ENCODE measurements at places on chromosomes 2 and 18.

DNA sequence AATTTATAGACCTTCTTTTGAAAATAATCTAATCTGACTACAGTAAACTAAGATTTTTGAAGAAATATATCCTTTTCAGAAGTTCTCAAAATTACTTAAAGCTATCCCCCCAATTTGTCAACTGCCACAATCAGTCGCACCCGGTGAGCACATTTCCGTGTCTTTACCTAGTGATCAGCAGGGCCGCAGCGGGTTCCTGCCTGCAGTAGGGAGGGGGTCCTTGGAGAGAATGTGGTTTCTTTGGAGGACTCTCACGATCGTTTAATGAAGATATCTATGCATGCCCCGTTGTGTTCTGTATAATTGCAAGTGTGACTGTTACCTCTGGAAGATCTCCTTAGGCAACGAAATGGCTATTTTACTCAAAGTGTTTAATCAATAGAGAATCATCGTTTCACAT, 251.9 kb upstream of the RAB12 start:
- no peak for DNase-seq

DNA sequence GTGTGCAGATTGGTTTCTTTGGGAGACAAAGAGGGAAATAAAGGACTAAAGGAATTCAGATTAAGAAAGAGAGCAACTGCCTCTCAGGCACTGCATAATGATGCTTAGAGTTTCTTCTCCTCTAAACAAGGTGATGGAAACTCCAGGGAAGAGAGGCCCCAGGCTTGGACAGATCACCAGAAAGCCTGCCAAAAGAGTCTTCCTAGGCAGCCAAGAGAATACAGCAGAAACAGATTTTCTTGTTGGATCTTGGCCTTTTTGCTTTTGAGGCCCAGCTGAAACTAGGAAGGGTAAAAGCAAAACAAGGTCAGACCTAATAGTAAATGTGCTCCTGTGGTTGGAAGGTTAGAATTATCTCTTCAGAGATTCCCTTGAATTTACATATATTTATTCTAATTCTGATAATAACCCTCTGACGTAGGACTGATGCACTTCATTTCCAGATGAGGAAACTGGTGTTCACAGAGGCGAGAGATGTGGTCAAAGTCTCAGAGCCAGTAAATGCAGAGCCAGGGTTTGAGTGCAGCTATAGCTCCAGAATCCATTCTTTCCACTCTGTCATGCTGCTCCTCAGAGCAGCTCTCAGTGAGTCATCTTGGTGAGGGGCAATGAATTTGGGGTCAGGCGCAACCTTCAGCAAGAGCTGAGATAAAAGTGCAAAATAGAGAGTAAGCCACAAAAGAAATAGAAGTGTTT, 142.3 kb upstream of the FBXO11 start:
- DNase-seq = no peak

DNA sequence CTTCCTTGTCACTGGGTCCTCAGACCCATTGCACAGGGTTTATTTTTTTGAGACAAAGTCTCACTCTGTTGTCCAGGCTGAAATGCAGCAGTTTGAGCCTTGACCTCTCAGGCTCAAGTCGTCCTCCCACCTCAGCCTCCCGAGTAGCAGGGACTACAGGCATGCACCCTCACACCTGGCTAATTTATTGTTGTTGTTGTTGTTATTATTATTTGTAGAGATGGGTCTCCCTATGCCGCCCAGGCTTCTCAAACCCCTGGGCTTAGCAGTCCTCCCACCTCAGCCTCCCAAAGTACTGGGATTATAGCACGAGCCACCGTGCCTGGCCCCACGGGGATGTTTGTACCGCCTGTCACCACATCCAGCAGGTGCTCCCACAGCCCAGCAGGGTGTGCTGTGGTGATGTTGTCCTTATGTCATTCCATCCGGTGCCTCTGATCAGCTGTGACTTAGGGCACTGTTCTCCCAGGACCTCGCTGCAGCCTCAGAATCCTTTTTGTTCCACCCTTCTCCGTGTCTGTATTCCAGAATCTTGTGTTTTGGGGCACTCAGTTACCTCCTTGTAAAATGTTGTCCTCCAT, 182.3 kb downstream of the INO80D start:
- no peak for DNase-seq

- DNase-seq = no peak
Measured at GRCh38 chr2:58893656-58894351, 652.7 kb upstream of the FANCL start.

- DNase-seq = no peak
Measured at GRCh38 chr2:120930236-120930635, 194.6 kb downstream of the GLI2 start.

DNA sequence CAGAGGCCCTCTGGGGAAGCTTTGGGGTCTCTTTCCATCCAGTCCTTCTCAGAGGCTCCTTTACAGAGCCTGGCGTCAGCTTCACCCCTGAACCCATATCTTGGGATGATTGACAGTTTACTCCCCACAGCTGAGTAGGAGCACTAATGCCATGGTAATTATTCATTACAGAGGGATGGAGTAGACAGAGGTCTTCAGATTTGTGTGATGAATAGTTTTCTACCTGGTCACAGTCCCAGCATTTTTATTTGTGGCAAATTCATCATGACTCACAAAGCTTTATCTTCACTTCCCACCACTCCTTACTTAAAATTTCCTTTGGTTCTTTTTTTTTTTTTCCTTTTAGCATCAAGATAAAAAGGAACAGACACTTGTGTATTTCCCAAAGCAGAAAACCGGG, 104.2 kb downstream of the CCDC85A start:
- no peak for DNase-seq

GRCh38 chr2:239727776-239728600, 297.2 kb downstream of the NDUFA10 start:
- DNase-seq = no peak

DNA sequence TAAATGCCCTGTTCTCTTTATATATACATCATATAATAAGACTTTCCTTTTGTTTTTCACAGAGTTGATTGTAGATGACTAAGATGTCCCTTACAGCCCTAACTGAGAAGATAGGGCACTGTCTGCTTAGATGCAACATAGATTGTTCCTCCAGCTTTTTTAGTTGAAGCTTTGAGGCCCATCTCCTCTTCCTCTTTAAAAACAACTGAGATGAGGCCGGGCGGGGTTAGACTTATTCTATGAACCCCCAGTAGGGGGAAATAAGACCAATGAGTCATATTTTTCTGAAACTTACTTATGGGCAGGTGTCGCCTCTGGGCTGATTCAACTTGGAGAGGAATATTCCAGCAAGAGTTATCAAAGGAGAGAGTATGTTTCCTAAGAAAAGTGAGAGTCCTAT, 84.6 kb downstream of the FBXO15 start:
- DNase-seq = no peak

DNA sequence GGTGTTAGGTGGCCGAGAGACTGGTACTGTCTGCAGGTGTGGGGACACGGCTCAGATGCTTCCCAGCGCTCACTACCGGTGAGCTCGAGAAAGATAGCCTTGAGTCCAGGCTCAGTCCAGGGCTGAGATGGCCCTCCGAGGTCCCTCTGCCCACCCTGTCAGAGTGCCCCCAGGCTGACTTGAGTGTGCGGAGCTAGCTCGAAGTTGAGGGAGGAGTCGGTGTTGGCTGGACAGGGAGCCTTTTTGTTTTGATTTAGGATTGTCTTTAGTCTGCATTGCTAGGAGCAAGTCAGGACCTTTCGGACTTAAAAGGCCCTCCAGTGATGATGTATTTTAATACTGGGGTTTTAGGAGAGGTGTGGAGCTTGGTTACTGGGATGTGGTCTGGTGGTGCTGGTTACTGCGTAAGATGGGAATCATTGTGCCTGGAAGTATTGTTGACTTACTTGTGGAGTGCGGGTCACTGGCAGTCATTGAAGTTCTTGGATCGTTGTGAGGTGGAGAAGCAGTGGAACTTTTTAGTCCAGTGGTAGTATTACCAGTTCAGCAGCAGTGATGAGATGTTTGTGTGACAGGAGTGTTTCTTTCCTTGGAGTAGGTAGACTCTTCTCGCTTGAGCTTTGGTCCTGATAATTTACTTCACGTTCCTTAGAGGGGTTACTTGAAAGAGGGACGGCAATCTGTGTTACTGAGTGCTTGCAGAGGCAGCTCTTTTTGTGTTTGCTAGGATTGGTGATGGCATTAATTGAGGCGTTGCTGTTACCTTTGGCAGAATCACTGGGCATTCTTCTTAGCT, 633 bp downstream of the KIAA1328 start:
- DNase-seq = no peak

DNA sequence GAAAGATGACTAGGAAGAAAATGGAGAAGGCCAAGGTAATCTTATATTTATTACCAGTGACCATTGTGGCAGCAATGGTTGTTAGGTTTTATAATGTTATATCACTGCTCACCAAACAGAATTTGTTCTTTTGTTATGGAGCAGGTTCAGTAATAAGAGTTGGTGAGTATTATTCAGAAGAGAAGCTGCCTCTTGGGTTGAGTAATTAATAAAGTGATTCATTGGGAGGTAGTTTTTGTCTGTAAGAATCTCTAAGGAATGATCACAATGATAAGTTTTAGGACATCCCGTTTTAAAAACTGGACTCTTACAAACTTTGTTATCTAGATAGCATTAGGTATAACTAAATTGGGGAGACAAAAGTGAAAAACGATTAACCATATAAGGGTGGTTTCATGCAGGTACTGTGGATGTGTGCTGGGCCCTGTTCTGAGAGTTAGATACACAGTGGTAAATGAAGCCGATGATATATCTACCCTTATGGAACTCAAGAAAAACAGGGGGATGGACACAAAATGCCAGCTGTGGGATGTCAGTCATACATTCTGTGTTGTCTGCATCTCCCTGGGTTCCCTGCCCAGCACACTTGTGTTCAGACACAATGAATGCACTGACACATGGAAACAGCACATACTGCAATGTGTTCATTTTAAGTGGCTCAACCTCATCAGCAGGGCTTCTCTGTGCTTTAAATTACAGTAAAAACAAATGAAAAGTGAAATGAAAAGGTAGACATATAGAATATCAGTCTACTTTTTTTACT, 7.5 kb downstream of the MAP4K4 start:
- no peak for DNase-seq

GRCh38 chr2:236177967-236178889, 10.0 kb upstream of the GBX2 start:
- DNase-seq = no peak

- DNase-seq = no peak
Measured at GRCh38 chr2:199455545-199456382, 2.0 kb downstream of the SATB2 start.

DNA sequence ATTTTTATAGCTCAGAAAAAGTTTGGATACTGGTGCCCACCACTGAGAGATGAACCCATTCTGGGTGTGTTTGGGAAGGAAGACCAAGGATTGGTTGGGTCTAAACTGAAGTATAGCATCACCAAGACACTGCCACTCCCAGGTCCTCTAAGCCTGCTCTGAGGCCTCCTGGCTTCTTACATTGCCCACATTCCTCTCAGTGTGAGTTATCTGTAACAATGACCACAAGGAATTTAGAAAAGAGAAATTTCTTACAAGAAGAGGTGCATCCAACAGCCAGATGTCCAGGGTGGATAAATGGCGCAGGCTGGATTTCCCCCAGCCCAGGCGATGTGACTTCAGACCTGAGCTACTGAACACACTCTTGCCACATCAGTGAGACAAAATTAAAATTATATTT, 1.6 kb upstream of the GPR45 start:
- DNase-seq = no peak

DNA sequence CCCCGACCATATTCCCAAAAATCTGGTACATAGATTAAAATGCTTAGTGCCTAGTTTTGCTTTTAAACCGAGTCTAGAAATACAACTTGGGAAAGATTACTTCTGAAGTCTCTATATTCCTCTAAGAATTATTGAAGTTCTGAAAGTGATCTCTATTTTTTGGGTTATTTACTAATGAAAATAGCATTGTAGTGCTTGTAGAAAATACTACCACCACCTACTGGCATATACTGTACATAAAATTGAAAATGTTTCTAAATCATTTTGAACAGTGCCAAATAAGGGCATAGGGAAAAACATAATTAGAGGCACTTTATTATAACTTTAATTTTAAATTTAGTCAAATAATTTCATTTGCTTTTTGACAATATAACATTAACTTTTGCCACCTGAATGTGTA, 1399.6 kb upstream of the ZEB2 start:
- no peak for DNase-seq

GRCh38 chr2:97995026-97995733, 568 bp downstream of the TMEM131 start:
- DNase-seq = peak; percentile 43

DNA sequence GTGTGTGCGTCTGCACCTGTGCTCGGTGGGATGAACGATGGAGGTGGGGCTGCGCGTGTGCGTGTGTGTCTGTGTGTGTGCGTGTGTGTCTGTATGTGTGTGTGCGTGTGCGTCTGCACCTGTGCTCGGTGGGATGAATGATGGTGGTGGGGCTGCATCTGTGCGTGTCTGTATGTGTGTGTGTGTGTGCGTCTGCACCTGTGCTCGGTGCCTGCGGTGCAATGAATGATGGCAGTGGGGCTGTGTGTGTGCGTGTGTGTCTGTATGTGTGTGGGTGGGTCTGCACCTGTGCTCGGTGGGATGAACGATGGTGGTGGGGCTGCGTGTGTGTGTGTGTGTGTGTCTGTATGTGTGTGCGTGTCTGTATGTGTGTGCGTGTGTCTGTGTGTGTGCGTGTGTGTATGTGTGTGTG, 48.5 kb upstream of the CTDP1 start:
- DNase-seq = no peak

GRCh38 chr2:225471482-225471881, 72.0 kb downstream of the NYAP2 start:
- no peak for DNase-seq

DNA sequence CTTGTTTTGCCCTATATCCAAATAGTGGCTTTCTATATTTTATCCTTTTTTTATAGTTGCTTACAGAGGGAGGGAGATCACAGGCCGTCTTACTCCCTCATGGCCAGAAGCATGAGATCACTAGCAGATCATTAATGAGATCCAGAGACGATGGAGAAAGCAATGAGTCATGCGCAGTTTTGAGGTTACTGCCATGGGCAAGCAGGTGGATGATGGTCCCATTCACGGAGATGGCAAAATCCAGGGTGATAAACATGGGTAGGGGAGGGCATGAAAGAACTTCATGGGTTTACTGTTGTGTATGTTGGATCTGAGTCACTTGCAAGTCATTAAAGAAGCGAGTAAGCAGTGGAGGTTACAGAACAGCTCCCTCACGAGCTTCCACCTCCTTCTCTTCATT, 60.4 kb downstream of the C18orf63 start:
- DNase-seq = no peak

DNA sequence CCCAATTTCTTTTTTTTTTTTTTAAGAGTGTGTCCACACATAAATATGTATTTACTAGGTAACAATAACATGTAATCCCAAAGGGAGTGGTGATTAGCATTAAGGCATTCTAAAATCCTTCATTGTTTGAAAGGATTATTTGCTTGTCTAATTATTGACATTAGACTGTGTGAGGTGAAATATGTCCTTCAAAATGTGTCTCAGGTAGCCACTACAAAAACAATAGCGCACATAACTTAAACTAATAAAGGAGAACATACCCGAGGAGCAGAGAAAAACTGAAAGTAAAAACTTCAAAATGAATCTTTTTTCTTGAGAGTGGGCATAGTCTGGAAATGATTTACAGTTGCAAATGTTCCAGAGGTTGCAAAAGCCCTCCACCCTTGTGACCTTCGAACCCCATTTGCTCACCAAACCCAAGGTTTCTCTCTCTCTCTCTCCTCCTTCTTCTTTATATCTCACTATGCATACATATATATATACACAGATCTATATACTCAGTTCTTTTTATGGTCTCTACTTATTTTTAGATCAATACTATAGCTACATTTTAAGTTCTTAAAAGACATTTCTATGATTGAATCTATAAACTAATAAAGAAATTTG, 24.4 kb upstream of the FRZB start:
- no peak for DNase-seq
